ENCODE measurements at places on chromosomes 4 and X.
A peak's percentile ranks its signal among the peaks of the same experiment; 100 is the strongest.

GRCh38 chrX:72641611-72642010, 69.0 kb upstream of the HDAC8 start:
- no peak for DNase-seq

- peak; percentile 10 for DNase-seq
Measured at GRCh38 chr4:75995727-75996126, 5.0 kb upstream of the SDAD1 start.

DNA sequence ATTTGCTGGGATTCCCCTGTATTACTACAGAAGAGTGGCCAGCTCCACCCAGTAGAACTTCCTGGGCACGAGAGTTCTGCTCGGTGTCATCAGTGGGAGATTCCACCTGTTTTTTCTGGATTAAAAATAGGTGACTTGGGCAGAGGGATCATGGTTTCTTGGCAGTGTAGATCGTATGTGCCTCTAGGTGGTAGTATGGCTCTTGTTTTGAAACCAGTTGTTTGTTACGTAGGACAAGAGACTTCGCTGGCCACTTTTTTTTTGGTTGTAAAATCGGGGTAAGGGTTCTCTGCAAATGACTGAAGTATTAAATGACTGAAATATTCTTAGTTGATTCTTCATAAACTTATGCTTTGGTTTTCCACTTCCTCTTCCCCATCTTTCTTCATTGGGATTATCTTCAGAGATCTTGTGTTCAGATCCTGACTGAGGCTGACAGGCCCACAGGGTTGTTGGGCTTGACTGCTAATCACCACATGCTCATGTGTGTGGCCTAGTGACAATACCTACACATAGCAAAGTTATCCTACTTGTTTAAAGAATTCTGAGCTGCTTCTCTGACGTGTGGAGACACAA, 43.8 kb upstream of the WDR1 start:
- no peak for DNase-seq

DNA sequence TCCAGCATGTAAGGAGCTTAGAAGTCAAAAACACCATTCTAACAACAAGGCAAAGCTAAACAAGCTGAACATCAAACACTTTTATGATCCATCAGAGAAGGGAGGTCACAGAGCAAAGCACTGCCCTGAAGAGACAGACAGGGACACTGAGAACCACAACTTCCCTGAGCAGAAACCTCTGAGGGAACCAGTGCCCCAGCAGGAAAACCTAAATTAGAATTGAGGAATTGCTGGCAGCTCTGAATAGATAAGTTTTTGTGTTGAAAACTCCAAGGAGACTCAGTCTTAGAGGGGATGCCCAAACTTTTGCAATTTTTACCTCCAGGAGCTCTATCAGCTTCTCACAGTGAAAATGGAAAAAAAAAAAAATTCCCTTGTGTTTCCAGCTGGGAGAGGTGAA, 83.0 kb upstream of the MAPK10 start:
- DNase-seq: no peak

DNA sequence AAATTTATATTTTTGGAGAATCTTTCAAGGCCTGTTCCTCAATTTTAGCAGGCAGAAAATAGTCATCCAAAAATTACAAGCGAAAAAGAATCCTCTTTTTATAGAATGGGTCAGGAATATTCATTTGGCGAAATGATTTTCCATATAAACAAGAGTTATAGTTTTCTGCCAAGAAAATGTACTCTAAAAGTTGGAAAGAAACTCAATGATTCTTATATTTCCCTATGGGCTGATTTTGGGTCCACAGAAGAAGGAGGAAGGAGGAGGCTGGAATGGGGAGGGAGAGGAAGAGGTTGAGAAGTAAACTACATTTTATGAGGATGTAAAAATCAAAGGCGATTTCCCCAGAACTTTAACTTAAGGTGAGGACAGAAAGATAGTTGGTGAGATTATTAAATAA, 159.3 kb downstream of the DCAF12L1 start:
- DNase-seq: no peak

- no peak for DNase-seq
Measured at GRCh38 chrX:110432906-110433215, 74.2 kb downstream of the RTL9 start.

- no peak for DNase-seq
Measured at GRCh38 chr4:47160095-47160494, 128.7 kb downstream of the GABRB1 start.

GRCh38 chr4:169398316-169398715, 127.6 kb upstream of the SH3RF1 start:
- no peak for DNase-seq

GRCh38 chr4:47326025-47326424, 137.5 kb downstream of the COMMD8 start:
- no peak for DNase-seq

GRCh38 chr4:14364953-14365536, 637.2 kb upstream of the CPEB2 start:
- DNase-seq: no peak

- no peak for DNase-seq
Measured at GRCh38 chrX:24242649-24243175, 71.2 kb downstream of the SUPT20HL2 start.

- no peak for DNase-seq
Measured at GRCh38 chr4:110124711-110125110, 73.7 kb downstream of the ELOVL6 start.

DNA sequence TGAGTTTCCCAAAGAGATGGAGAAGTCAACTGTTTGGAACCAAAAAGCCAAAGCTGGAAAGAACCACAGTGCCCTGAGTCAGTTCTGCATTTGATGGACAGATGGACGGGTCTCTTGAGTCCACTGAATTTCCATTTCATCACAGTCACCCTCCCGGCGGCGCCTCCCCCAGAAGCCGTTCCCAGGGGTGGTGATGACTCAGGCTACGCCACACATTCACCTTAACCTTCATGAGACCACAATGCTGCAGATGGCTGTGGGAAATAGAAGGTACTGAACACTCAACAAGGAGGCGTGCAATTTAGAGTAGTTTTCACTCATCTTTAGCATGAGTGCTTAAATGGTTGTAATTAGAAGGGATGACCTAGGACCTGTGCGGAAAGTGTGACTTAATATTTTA, 61.3 kb downstream of the STOX2 start:
- DNase-seq: no peak

- no peak for DNase-seq
Measured at GRCh38 chr4:180058691-180059215, 2184.4 kb upstream of the TENM3 start.

DNA sequence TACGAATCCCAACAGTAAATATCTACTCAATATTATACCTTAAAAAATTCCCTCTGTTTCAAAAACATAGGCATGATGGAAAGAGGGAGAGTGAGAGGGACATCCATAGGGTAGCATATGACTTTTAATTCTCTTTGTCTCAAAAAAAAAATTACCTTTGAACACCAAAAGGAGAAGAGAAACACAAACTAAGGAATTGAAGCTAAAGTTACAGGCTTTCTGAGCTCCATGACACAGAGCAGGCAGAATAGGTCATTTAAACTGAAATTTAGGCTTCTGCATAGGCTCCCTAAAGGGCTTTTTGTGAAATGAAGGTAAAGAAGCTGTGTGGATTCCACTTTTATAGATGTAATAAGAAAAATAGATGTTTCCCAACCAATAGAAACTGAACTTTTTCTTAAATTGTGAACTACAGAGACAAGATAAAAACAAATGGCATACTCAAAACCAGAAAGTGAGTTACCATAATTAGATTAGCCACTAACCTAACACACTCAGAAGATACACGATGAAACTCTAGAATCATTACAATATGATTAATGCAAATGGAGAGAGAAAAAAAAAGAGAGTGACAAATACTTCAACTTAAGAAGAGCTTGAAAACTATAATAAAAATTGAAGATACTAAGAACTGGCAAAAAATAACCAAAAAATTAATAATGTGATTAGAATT, 584.6 kb downstream of the GABRG1 start:
- no peak for DNase-seq

DNA sequence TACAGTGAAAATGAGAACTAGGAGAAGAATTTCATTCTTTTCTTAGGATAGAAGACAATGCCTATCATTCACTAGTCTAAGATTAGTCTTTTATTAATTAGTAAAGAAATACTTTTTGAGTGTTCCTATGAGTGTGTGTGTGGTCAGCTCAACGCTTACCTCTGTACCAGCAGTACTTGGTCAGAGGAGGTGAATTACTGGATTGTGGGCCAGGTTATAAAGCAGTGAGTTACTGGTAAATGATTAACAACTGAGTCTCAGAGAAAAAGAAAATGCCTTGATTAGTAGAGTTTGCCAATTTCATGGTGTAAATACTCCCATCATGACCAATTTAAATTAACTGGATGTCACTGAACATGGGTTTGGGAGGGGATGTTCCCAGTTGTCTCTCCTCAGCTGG, 444.6 kb downstream of the STIM2 start:
- no peak for DNase-seq

DNA sequence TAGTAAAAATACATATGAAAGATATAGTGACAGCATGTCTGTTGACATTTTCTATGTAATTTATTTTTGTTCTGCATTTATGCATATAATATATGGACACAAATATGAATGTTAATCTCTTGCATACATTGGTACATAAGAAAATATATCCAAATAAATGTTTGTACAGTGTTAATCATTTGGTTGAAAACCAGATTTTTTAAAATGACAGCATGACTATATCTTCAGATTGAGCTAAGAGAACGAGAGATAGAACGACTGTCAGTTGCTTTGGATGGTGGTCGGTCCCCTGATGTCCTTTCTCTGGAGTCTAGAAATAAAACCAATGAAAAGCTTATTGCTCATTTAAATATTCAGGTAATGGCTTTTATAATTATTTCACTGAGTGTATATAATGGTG, 15.3 kb downstream of the CEP135 start:
- DNase-seq: no peak

DNA sequence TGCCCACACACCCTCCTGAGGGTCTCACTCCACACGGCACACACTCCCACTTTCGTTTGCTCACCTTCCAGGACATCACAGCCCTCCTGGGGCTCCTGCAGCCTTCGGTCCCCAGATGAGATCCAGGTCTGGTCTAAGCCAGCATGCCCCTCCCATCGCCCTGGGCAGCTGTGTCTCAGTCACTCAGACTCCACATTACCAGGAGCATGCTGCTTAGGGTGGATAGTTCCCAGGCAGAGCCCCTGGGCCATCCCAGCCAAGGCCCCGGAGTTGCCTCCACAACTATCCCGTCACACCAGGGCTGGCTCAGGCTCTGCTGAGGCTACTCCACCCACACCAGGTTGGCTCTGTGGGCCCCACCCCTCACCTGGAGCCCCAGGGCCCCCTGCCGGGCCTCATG, 50.4 kb upstream of the PSAPL1 start:
- no peak for DNase-seq

DNA sequence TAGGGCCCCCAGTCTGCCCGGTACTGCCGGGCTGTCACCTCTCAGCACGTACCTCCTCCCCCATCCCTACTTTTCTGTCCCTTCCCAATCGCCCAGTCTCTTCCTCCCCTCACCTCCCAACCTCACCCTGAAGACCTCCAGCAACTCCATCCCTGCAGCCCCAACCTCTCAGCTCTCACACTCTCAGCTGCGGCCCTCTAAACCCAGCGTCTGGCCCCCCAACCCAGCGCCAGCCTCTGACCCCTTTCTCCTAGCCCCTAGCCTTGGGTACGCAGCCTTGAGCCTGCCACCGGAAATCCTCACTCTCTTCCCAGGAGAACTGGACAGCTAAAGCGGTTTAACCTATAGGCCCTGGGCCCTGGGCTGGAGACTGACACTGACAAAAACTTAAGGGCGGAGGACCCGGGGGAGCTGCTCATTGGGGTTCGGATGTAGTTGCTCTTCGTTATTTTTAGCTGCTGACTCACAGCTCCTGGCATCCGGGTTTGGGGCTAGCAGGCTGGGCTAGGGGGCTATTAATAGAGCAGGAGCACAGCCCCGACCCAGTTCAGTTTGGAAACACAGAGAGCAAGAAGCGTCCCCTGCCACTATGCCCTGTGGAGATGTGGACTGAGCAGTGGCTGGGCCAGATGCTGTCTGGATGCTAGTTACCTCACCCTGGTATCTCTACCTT, 9.6 kb upstream of the DLG3 start:
- no peak for DNase-seq

DNA sequence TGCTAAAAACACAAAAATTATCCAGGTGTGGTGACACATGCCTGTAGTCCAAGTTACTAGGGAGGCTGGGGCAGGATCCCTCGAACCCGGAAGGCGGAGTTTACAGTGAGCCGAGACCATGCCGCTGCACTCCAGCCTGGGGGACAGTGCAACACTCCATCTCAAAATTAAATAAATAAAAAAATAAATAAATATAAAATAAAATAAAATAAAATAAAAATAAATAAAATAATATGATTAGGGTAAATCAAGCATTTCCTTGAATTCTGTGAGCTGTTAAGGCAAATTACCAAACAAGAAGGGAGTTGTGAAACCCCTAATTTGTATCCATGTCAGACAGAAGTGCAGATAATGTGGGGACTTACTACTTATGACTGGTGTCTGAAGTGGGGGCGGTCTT, 1928.9 kb upstream of the IGFBP7 start:
- DNase-seq: no peak

DNA sequence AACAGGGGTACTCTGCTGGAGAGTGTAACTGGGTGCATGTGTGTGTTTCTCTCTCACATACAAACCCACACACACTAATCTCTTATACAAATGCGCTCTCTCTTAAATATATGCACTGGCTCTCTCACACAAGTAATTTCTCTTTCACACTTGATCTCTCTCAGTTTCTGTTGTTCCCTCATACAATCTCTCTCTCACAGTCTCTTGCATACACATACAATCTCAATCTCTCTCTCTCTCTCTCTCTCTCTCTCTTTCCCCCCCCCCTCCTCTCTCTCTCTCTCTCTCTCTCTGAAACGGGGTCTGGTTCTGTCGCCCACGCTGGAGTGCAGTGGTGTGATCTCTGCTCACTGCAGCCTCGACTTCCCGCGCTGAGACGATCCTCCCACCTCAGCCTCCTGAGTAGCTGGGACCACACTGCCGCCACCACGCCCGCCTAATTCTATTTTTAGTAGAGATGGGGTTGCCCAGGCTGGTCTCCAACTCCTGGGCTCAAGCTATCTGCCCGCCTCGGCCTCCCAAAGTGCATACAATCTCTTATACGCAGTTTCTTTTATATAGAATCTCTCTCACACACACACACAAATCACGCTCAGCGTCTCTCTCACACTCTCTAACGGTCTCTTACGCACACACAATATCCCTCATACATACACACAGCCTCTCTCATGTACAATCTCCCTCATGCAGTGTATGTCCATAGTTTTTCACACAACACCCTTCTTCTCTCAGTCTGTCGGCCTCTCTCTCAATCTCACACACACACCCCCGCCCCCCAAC, 518 bp upstream of the FAM241A start:
- no peak for DNase-seq

- no peak for DNase-seq
Measured at GRCh38 chr4:39834269-39834668, 136.3 kb downstream of the UBE2K start.

- no peak for DNase-seq
Measured at GRCh38 chr4:5839751-5840674, 52.9 kb downstream of the CRMP1 start.

DNA sequence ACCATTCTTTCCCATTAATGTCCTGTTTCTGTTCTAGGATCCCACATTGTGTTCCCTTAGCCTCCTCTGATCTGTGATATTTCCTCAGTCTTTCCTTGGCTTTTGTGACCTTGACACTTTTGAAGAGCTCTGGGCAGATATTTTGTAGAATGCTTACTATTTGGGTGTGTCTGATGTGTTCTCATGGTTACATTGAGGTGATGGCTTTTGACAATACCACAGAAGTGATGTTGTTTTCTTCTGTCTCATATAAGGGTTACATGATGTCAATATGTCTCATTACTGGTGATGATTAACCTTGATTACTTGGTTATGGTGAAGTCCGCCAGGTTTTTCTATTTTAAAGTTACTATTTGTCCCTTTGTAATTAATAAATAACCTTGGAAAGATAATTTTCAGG, 183.7 kb downstream of the SOWAHB start:
- no peak for DNase-seq
